ENCODE measurements at places on chromosomes 2 and 18. TPM values are rescaled to one million over a fixed set of nuclear protein-coding genes. Genes with fewer than 3 reads are reported as not detected.

The CERKL gene
- total RNA-seq, result 0.20 TPM

DNA sequence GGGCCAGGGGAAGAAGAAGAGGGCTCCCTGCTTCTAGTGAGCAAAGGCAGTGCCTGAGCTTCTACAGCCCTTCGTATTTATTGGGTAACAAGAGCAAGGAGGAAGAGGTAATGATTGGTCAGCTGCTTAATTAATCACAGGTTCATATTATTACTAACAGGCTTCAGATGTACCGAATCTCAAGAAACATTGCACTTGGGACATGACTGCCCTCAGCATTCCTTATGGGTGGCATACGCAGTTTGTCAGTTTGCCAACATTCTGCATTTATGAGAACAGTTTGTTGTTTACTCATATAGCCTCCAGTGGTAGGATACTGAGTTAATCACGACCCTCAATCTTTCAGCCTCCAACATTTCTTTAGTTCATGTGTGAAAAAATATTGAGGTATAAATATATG is 84.5 kb downstream of the HIBCH start:
- no peak for DNase-seq

DNA sequence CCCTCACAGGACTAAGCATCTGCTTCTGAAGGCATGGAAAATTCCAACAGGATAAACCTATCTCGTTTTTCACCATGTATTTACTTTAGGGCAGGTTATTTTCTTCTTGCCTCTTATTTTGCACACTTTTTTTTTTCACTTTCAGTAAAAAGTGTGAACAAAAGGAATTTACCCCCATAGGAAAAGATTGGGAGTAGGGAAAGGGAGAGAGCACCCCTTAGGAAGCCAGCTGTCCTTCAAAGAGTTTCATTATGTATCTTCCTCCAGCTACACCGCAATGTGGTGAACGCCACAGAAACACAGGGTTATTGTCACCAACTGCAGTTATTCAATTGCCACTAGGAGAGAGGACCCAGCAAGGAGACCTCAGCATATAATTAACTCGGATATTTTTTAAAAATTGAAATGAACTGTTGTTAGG is 286.2 kb upstream of the VRK2 start:
- DNase-seq, result peak; percentile 5

- DNase-seq, result no peak
These were observed 88.4 kb downstream of the NYAP2 start for GRCh38 chr2:225487878-225488416.

GRCh38 chr2:237888389-237888788 is 29.0 kb downstream of the RAMP1 start:
- DNase-seq, result no peak

DNA sequence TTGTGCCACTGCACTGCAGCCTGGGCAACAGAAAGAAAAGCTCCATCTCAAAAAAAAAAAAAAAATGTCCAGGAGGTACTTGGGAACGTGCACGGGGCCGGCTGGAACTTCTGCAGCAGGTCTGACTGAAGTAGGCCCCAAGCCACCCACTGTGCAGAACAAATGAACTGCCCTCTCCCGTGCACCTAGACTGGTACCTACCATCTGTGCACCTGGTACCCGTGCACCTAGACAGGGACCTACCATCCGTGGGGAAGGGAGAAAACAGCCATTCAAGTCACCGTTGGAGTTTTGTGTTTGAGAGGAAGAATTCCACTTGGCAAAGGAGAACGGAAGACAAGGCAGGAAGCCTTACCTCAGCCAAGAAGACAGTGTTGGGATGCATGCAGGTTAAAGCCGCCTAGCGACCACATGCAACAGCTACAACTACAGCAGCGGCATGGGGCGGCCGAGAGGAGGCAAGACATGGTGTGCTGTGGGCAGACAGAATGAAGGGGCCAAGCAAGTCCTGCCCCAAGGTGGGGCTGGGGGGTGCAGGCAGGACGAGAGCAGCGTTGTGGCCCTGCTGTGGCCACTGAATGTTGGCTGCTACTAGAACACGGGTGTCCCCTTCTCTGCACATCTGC is 16.1 kb downstream of the ST3GAL5 start:
- DNase-seq, result no peak
